ENCODE measurements at places on chromosomes 11 and 22.
A peak's percentile ranks its signal among the peaks of the same experiment; 100 is the strongest.

DNA sequence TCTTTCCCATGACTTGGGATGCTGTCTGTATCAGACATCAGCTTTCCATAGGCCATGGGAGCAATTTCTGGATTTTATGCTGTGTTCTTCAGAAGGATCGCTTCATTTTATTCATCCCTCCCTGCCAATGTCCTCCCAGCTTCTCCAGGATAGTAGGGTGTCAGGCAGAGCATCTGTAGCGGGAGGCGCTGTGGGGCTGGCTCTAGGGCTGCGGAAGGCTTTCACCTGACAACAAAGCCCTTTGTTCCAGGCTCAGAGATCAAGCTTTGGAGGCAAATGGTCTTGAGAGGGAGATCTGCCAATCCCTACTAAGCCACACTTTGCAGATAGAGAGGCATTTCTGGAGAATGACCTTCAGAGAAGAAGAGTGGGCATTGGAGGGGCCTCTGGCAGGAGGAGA, 29.5 kb upstream of the FTH1 start:
- DNase-seq: no peak

GRCh38 chr11:8251616-8252295, 11.9 kb downstream of the LMO1 start:
- DNase-seq: no peak

GRCh38 chr11:126968915-126969314, 31.7 kb downstream of the KIRREL3 start:
- no peak for DNase-seq

- no peak for DNase-seq
Measured at GRCh38 chr11:101617735-101618332, 34.0 kb upstream of the TRPC6 start.

GRCh38 chr22:46614025-46614931, 5.9 kb upstream of the GRAMD4 start:
- no peak for DNase-seq

- no peak for DNase-seq
Measured at GRCh38 chr22:33811686-33812085, 108.6 kb downstream of the LARGE1 start.

GRCh38 chr11:428295-428694, 13.5 kb upstream of the SIGIRR start:
- no peak for DNase-seq

DNA sequence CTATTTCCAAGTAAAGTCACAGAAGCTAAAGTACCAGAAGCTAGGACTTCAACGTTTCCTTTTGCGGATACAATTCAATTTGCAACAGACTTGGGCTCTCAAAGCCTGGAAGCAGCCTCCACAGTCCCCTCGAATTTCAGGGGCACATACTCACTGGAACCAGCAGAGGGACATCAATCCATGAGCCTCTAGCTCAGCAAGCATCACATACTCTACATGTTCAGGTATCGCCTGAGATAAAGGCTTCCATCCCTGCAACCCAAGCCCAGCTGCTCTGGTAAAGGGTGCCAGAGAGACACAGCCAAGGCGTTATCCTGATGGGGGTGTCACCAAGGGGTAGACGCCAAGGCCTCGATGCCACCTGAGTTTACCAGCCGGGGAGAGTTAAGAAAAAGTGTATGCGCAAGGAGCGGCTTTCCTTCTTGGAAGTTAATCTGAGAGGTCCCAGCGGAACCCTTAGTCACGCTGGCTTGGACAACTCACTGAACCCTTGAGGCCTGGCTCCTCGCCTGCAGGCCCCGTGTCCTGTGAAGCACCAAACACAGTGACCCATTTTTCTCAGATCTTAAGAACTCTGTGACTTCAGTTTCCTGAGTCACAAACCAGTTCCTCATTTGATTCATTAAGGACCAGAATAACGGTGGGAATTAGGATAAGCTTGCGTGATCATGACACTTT, 13.0 kb downstream of the LTO1 start:
- no peak for DNase-seq

DNA sequence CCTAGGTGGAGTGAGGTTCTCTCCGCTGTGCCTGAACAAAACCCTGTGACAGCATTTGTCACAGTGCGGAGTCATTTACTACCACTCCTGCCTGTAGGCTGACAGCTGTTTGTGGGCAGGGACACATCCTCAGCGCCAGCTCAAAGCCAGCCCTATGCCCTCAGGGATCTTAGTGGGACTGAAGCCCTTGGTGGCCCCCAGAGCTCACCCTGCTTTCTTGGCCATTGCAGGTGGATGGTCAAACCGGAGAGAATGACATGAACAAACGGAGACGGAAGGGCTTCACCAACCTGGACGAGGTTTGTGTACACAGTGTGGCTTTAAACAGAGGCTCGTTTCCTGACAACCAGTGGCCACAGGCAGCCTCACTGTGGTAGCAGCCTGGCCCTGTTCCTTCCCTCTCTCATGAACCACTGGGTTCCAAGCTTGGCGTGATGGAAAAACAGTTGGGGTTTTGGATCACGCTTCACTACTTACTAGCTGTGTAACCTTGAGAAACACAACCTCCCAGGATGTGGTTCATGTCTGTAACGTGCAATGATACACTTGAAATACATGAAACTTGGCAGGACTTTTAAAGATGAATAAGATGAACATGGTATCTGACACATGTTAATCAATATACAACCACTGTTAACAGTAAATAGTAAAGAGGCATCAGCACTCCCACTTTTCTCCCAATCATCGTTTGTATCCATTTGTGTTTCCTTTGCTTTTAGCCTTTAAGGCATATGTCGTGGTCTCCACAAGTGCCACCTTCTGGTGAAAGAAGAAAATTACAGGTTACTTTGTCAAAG, 125.8 kb downstream of the MICAL2 start:
- DNase-seq: peak; percentile 83

DNA sequence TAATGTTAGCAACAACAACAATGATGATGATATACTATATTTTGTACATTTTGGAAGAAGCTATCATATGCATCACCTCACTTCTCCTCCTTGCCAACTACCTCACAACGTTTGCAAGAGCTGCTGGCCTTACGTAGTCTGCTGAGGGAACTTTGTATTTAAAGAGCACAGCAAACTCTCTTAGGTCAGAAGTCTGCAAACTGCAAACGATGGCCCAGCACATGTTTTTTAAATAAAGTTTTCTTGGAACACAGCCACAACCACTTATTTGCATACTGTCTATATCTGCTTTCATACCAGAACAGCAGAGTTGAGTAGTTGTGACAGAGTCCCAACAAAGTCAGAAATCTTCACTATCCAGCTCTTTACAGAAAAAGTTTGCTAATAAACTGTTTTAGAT, 261.7 kb downstream of the TENM4 start:
- no peak for DNase-seq

DNA sequence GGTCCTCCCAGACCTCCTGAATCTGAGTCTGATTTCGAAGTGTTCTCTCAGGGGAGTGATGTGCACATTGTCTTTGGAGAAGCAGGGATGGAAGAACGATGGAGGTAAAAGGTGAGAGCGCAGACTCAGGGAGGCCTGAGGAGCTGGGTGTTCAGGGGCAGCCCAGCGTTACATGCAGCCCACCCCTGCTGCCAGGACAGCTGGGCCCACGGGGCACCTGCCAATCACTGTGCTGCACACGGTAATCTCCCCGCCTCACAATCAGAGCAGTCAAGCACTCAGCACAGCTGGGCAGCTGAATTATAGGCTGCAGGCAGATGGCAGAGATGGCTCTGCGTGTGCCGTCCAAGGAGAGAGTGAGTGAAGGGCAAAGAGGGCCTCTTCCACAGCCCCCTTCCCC, 17.9 kb upstream of the HTR3A start:
- no peak for DNase-seq

GRCh38 chr22:41619979-41620588, 759 bp downstream of the DESI1 start:
- DNase-seq: no peak

- no peak for DNase-seq
Measured at GRCh38 chr11:117290809-117291396, at the start of gene BACE1-AS. BACE1-AS (plus strand) TSS chr11:117291346.

- no peak for DNase-seq
Measured at GRCh38 chr11:119338965-119339588, 1.6 kb downstream of the C1QTNF5 start.

GRCh38 chr11:120867531-120867930, 156.4 kb upstream of the TBCEL start:
- no peak for DNase-seq

DNA sequence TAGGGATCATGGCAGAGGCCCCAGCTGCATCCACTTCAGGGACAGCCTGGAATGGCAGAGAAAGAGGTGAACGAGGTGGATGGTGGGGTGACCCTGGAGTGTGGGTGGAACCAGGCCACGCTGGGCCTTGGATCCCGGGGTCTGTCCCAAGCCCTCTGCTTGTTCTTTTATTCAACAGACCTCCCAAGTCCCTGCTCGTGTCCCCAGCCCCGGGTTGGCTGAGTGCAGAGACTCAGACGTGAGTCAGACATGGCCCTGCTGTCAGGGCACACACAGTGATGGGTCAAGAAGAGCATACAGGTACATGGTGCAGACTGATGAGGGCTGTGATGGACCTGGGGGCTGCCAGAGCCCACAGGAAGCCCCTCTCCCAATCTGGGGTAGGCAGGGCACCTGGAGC, 6.6 kb downstream of the ARHGAP8 start:
- DNase-seq: no peak

- DNase-seq: no peak
Measured at GRCh38 chr11:103953797-103954486, 82.5 kb upstream of the DDI1 start.

- DNase-seq: no peak
Measured at GRCh38 chr11:131371791-131372104, 1.3 kb downstream of the NTM start.

GRCh38 chr11:37394236-37394870, 796.3 kb upstream of the RAG2 start:
- DNase-seq: no peak

DNA sequence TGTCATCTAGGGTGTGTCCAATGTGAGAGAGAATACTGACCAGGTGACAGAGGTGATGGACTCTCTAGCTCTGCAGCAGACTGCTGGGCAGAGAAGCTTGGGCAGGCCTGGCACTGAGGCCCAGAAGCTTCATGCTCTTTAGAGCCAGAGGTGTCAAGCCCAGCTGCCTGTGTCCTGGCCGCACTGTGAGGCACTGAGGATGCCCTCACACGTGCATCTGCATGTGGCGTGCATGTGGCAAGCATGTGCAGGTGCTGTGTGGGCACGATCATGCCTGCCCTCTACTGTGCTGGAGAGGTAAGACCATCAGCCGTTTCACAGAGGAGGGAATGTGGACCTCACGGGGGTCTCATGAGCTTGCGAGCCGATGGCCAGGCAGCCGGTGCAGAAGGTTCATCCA, 15.8 kb upstream of the TXNRD2 start:
- DNase-seq: no peak

DNA sequence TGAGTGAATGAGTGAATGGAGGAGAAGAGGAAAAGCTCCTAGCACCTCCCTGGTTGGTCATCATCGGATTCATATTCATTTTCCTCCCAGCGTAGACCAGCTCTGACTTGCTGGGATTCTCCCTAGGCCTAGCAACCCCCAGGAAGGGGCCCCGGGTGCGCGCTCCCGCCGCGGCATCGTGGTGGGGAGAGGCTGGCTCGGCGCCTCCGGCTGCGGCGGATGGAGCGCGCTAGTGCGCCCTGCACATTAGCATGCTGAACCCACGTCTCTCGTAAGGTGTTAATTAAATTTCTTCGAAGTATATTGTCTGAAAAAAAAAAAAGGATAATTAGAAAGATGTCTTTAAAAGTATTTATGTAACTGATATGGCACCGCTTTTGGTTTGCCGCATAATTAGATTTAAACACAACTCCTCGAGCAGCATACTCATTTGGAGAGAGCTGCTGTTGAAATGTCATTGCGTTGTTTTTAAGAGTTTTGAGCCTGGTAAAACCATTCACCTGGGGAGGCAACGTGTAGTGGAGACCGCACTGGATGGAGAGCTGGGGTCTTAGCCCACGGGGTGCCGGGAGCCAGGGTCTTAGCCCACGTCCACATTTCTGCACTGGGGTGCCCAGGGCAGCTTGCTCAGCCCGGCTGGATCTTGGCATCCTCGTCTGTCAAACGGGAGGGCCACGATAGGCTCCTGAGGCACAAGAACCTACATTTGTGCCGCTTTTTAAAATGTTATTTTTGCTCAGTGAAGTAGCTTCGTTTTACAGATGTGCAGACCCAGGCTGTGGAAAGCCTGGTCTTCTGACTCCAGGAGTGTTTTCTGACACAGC, 21.8 kb downstream of the MPPED1 start:
- DNase-seq: no peak

GRCh38 chr22:22979954-22980353, 90.4 kb upstream of the GNAZ start:
- no peak for DNase-seq

DNA sequence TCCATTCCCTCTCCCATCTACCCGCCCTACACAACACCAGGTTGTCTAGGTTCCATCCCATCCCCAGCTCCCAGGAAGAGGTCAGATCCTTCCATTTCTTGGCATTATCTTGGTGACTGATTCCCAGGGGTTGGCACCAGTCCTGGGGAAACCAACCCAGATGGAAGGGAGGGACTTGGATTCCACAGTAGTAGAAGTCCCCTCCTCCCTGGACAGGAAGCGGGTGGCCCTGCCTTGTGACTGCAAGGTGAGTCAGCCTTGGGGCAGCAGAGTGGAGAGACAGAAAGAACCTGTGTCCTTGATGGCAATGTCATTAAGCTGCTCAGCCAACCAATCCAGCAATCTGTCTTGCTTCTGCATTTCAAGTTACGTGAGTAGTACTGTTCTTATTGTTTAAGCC, 26.5 kb downstream of the SYT13 start:
- no peak for DNase-seq

DNA sequence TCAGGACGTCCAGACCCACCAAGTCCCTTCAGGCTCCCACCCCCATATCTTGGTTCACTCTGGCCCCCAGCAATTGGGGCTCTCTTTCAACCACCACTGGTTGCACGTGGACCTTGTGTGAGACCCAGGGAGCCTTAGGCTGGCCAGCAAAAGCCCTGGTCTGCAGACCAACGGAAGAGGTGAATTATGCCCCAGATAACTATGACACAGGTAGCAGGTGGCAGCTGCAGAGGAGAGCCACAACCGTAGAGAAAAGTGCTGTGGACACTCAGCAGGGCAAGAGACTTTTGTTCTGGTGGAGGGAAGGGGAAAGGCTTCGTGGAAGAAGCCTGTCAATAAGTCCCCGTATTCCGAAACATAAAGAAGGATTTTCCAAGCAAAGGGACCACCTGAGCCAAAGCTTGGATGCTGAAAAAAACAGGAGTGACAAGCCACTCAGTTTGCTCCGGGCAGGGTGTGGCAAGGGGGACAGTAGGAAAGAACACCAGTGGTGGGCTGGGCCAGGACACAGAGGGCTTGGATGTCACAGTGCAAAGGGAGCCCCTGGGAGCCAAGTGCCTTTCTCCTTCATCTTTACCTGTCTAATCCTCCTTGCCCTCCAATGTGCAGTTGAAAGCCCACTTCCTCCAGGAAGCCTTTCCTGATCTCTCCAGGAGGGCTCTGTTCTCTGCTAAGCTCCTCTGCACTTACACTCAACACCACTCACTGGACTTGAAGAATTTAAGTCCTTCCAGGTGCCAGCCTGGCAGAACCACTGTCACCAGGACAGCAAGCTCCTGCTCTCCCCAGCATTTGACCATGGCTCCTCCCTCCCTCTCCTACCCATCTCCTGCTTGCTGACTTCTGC, 264.7 kb downstream of the BUD13 start:
- no peak for DNase-seq
